ENCODE measurements at places on chromosomes 3 and 15.

GRCh38 chr3:31403197-31403596 is 129.5 kb upstream of the STT3B start:
- no peak for DNase-seq

DNA sequence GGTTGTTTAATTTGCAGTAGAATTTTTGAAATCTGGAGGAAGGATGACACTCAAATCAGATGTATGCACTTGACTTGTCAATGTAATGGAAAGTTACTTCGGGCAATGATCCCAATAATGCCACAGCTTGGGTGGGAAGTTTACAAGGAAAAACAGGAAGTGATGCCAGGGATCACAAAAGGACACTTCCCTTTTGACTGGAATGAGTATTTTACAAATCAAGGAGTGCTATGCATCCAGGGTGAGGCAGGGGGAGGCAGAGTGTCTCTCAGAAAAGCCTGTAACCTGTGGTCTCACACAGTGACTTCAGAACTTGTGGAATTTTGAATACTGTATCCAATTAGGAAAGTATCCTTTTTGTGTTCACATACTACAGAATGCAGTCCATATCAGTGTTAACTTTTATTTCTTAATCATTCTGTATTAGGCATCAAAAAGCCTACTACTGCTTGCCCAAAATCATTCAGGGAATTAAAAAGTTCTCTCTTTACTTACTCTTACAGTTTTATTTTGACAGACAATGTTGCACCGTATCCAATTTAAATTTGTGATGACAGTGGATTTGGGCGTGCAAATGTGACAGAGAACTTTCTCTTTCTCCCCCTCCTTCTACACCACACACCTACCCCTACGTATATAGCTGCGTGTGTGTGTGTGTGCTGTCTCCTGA is 445.1 kb downstream of the MECOM start:
- DNase-seq, result peak; percentile 18

- no peak for DNase-seq
Measured at GRCh38 chr3:159929171-159930141, 59.2 kb upstream of the IL12A start.

GRCh38 chr3:174355505-174355904 is 503.6 kb upstream of the NAALADL2 start:
- DNase-seq, result peak; percentile 31

- no peak for DNase-seq
Measured at GRCh38 chr15:25784876-25785640, 78.1 kb downstream of the ATP10A start.

DNA sequence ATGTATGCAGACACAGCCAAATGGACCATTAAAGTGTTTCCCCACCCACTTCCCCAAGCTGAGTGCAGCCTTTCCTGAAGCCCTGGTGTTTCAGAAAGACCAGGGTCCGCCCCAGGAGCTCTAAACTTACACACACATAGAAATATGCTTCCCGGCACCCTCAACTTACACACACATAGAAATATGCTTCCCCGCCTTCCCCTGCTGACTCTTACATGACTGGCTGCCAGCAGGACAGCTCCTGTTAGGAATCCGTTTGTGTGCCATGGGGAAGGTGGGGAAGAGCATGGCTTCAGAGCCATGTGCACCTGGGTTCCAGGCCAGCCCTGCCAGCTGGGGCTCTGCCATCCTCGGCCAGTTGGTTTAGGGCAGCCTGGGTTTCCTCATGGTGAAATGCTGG is 3.6 kb downstream of the CLEC3B start:
- no peak for DNase-seq

DNA sequence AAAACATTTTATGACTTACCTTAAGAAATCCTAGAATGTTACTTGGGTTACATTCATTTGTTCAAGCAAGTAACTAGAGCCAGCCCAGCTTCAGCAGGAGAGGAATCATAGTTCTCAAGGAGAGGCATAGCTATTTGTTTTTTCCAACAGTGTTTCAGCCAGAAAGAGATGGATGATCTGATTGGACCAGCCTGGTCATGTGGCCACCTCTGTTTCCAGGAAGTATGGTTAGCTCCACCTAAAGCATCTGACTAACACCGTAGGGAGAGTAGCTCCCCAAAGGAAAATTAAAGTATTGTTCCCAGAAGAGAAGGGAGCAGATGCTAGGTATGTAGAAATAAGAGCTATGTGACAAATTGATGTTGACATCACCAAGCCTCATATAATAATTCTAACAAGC is 417.1 kb downstream of the TAFA4 start:
- DNase-seq, result no peak

Measured in DMS153 (cell line).